ENCODE measurements at places on chromosomes 4 and X.

GRCh38 chr4:44806071-44806470 lies 79.7 kb upstream of the GNPDA2 start:
- DNase-seq = no peak

DNA sequence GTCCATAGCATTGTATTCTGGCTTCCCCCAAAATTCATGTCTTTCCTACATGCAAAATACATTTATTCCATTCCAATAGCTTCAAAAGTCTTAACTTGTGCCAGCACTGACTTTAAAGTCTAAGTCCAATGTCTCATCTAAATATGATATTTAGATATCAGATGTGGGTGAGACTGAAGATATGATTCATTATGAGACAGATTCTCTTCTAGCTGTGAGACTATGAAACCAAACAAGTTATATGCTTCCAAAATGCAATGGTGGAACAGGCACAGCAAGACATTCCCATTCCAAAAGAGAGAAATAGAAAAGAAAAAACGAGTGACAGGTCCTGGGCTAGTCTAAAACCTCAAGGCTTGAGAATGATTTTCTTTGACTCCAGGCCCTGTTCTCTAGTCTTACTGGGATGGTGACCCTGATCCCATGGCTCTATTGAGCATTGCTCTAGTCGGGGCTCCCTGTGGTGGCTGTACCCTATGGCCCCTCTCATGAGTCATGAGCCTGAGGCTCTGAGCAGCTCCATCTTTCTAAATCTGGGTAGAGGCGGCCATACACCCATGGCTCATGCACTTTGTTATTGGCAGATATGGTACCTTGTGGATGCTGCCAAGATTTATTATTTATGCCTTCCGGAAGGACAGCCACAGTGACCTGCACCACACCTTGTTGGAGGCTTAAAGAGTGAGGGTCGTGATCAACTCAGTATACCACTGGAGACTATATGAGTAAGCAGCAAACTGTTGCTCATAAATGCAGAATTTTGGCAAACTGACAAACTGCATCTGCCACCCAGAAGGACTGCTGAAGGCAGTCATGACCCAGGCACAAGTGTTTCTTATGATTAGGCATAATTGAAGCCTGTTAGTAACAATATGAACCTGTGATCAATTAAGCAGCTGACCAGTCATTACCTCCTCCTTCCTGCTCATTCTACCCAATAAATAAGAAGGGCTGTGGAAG lies 38.5 kb upstream of the BOD1L1 start:
- no peak for DNase-seq

DNA sequence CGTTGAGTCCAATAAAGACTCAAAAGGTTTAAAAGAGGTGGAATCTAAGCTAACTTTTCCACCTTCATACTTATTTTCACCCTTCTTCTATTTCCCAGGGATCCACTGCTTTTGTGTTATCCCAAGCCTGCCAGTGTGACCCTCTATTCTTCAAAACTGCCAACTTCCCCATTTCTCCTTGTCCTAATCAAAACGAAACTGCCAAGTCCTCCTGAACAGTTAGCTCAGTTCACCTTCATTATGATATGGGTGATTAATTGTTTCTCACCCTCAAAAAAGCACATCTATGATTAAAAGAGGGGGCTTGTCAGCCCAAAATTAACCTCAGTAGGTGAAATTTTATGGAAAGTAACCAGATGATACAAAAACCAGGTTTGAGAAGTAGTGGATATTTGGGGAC lies 108.4 kb downstream of the GUCY2F start:
- DNase-seq = no peak

GRCh38 chr4:180823108-180823507 lies 1420.1 kb upstream of the TENM3 start:
- no peak for DNase-seq

GRCh38 chr4:85399270-85399669 lies 75.7 kb upstream of the ARHGAP24 start:
- no peak for DNase-seq

GRCh38 chrX:69365349-69365748 lies 138.8 kb upstream of the NALF2 start:
- no peak for DNase-seq

- no peak for DNase-seq
These were observed 110.2 kb upstream of the PRDX4 start for GRCh38 chrX:23557070-23557469.

GRCh38 chrX:138929926-138930582 lies 218.5 kb upstream of the FGF13 start:
- DNase-seq = no peak

- no peak for DNase-seq
These were observed 291.0 kb upstream of the CPEB2 start for GRCh38 chr4:14711259-14711658.

GRCh38 chrX:55815546-55815945 lies 98.0 kb downstream of the RRAGB start:
- no peak for DNase-seq

DNA sequence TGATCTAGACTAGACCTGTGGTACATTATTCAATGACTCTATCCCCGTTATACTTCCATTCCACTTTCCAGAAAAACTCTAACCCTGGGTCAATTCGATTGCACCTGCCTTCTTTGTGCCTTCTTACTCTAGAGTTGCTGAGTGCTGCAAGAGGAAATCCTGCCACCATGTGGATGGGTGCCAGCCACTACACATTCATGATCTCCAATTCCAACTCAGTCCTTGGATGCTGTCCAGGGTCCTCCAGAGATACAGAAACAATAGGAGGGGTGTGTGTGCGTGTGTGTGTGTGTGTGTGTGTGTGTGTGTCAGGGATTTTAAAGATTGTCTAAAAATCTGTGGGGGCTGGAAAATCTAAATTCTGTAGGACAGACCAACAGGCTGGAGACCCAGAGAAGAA lies 42.9 kb upstream of the INTS6L start:
- peak; percentile 19 for DNase-seq

- DNase-seq = peak; percentile 58
These were observed 137.6 kb downstream of the EGF start for GRCh38 chr4:110049951-110050925.

- DNase-seq = no peak
These were observed 472.0 kb downstream of the IQCM start for GRCh38 chr4:149343614-149344013.

DNA sequence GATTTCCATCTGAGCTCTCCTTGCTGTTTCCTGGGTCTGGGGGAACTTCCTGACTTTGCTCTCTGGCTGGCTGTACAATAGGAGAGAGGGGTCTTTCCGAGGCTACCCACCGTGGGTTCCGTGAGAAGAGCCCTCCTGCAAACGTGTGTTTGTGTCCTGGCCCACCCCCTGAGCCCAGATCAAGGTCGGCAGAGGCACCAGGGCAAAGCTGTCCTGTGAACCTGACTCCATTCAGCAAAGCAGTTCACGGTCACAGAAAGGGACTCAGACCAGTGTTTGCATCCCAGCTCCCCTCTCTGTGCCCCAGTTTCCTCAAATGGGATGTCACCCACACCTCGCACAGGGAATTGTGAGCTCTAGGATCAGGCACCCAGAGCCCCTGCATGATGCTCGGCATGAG lies 97.3 kb upstream of the PSAPL1 start:
- no peak for DNase-seq

GRCh38 chr4:184475498-184475897 lies 1.1 kb upstream of the IRF2 start:
- no peak for DNase-seq

Measured in activated CD8-positive, alpha-beta memory T cell treated with anti-CD3 and anti-CD28 coated beads, Interleukin-2, amount 50 U/mL, for 4 hours (primary cell).